Esophagus muscularis mucosa (tissue), 4 donors: ENCODE measurements at places on chromosomes 16 and 17.

DNA sequence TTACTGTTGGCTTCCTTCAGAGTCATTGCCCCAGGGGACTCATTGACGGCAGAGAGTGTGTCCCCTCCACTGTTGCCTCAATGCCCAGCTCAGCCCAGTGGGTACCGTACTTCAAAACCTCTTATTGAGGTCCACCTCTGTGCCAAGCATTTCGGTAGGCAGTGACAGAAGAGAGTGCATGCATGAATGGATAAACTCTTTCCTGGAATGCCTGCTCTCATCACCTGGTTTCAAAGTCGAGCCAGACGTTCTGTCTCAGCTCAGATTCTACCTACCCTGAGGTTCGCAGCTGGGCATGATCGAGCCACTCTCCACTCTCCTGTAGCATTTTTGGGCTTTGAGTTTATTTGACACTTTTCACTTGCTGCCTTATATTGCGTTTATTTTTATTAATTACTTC lies 647.0 kb downstream of the MAF start:
- DNase-seq = no peak

- no peak for DNase-seq
Measured at GRCh38 chr17:48472411-48473281, 42.6 kb upstream of the SKAP1 start.

GRCh38 chr17:5506307-5506706 lies 19.9 kb downstream of the MIS12 start:
- DNase-seq = no peak

- DNase-seq = no peak
Measured at GRCh38 chr17:37720989-37721388, 23.9 kb downstream of the HNF1B start.

DNA sequence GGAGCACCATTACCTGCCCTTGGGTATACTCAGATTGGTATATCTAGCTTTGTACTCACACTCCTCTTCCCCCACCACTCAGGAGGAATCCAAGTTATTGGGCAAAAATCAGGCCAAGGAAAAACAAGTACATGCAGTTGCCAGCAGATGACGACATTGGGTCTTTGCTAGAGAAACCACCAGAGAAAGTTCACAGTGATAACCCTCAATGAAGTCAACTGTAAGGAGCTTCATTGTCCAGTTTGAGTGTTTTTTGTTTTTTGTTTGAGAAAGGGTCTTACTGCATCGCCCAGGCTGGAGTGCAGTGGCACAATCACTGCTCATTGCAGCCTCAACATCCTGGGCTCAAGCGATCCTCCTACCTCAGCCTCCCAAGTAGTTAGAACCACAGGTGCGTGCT lies 34.6 kb upstream of the TOX3 start:
- DNase-seq = no peak

DNA sequence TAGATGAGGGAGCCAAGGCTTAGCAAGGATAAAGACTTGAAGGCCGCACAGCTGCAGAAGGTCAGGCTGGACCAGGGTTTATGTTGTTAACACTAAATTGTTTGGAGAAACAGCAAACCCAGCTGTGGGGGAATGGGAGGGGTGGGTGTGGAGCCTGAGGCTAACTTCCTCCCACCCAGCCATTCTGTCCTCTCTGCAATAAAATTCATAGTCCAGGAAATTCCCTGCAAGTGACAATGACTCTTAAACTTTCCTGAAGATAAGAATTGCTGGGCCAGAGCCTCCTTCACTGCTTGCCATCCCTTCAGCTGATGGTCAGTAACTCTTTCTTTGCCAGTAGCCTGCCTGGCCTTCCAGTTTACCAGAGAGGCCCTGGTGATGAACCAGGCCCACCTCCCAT lies 19.4 kb upstream of the ATP5MC1 start:
- DNase-seq = no peak

DNA sequence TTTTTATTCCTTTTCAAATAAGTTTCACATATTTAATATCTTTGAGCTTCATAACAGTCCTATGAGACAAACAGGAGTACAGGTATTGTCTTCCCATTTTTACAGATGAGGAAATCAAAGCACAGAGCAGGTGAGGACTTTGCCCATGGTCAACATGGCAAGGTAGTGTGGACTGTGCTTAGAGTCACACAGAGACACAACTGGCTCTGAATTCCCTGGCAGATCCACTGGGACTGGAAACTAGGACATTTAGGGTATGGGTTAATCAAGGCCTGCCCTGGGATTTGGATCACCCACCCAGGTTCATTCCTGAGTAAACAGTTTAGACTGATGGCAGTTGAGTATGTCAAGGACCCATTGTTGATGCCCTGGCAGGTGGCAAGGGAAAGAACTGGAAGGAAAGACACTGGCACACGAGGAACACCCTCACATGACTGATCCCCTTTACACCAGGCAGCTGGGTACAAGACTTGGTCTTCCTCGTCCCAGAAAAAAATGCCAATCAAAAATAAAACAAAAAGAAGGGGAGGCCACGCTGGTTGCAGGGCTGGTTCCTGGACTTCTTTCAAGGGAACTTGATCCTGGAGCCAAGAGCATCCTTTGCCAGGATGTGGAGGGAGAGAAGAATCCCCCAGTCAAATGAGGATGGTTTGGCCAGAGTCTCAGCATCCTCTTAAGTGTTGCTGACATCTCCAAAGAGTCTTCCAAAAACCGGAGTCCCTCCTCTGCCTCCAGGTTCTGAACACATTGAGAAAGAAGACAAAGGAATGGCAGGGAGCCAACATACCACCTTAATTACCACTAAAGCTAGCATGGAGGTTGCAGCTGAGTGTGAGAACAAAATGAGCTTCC lies 34.9 kb downstream of the CHD9 start:
- no peak for DNase-seq

GRCh38 chr16:5463820-5464219 lies 366.2 kb upstream of the EEF2KMT start:
- DNase-seq = no peak

GRCh38 chr16:54724346-54724925 lies 206.2 kb upstream of the IRX5 start:
- DNase-seq = peak; percentile 24

- no peak for DNase-seq
Measured at GRCh38 chr16:2447920-2448583, 11.9 kb upstream of the TEDC2 start.

GRCh38 chr17:82960419-82961271 lies 118.8 kb upstream of the METRNL start:
- no peak for DNase-seq

GRCh38 chr16:86768999-86769398 lies 190.7 kb downstream of the FOXL1 start:
- no peak for DNase-seq

- no peak for DNase-seq
Measured at GRCh38 chr16:66044556-66044955, 321.9 kb upstream of the CDH5 start.

DNA sequence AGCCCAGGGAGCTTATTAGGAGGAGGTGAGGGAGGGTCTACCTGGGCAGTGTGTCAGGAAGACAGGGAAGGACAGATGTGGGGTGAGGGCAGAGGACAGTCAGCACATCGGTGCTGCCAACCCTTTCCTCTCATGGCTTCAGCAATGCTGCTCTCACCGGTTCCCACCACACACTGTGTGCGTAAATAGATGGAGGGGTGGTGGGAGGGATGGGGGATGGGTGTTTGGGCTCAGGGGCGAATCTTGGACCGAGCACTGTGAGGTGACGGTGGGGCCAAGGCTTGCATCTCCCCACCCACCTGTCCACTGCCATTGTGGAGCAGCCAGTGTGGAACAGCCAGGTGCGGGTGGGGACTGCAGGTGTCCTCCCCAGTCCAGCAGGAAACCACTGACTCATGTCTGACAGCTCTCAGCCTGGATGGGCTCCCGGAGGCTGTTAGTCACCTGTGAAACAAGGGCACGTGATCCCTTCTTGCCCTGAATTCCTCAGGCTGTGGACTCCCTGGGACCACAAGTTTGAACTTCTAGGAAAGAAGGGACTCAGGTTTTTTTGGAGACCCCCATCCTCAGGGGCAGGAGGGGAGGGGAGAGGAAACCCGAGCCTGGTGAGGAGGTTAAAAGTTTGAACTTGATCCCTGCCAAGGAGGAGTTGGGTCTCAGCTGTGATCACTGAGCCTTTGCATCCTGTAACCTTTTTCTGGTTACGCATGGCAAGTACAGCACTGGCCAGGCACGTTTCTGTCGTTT lies 42.7 kb upstream of the SMPD3 start:
- DNase-seq = no peak

GRCh38 chr17:61255647-61256046 lies 144.0 kb upstream of the TBX2 start:
- DNase-seq = no peak

DNA sequence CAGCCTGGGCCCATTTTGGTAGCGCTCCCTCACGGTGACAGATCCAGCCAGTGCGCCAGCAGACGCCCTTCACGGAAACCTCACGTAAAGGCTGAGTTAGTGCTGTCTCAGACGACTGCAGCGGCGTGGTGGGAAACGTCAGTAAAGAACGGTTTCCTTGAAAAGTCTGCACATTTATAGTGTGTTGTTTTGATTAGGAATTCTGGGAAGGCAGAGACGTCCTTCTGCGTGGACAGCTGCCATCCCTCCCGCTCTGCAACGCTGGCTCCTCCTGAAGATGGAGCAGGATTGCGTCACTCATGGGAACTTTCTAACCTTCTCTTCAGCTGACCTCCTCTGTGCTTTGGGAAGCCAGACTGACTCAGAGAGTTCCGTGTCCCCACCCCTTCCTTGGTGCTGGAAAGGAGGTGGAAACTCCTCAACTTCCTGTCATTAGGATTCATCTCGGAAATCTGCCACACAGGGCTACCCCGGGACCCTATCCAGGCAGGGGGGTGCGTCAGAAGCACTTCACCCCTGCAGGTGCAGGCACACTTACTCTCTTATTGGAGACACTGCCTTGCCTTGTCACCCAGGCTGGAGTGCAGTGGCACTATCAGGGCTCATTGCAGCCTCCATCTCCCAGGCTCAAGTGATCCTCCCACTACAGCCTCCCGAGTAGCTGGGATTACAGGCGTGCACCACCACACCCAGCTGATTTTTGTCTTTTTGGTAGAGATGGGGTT lies 24.3 kb upstream of the CRISPLD2 start:
- DNase-seq = peak; percentile 97

DNA sequence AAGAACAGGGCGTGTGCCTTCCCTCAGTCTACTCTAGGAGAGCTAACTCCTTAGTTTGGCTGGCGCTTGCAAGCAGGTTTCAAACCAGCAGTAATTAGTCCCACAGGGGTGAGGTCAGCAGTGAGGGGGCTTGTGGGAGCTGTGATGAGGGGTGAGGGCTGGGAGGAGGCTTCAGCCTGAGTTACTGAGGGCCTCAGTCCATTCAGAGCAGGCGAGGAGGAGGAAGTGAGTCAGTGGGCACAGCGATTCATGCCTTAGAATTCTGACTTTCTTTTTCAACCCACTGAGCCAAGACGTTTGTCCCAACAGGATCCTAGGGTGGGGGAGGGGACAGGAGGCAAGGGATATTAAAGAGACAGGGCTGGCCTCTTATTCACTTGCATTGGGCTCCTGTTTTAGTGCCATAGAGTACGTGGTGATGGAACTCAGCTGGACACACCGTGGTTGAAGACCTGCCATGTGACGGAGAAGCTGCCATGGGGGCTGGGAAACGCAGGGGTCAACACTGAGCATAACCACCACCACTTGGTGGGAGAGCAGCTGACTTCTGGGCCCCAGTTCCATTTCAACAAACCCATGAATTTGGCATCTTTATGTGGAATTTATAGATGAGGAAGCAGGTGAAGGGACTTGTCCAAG lies 8.3 kb upstream of the ITGA3 start:
- DNase-seq = no peak

- DNase-seq = no peak
Measured at GRCh38 chr16:27551036-27551435, 1.1 kb downstream of the KATNIP start.

DNA sequence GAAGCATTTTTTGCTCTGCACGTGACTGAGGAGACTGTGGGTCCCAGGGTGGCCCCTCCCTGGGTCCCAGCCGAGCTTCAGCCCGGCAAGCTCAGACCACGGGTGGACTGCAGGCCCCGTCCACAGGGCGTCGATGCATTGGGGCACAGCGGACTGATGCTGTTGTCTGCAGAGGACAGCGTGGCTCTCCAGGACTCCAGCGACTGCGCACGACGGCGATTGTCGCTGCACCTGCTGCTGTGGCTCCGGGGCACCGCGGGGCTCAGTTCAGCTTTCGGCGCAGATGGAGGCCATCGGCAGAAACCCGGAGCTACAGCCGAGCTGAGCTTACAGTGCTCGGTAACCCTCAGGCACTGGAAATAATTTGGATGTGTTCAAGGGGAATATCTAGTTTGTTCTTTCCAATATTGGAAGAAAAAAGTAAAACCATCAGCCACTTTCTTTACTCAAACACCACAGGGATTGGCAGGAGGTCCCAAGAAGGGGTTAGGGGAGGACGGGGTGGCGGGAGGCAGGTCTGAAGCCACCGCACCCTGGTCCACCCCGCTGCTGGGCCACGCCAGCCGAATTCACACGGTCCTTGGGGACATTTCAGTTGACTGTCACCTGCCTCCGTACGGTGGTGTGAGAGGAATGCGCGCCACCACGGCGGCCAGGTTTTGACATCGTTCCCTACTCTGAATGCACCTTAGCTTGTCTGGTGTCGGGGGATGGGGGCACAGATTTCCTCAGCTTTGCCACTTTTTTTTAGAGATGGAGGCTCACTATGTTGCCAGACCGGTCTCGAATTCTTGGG lies 88.7 kb upstream of the RPH3AL start:
- no peak for DNase-seq

GRCh38 chr16:56961851-56962281 lies at the start of gene CETP:
Gene CETP (plus strand): TSS chr16:56961950. CDS start chr16:56961980, 30 bp downstream.
- no peak for DNase-seq

DNA sequence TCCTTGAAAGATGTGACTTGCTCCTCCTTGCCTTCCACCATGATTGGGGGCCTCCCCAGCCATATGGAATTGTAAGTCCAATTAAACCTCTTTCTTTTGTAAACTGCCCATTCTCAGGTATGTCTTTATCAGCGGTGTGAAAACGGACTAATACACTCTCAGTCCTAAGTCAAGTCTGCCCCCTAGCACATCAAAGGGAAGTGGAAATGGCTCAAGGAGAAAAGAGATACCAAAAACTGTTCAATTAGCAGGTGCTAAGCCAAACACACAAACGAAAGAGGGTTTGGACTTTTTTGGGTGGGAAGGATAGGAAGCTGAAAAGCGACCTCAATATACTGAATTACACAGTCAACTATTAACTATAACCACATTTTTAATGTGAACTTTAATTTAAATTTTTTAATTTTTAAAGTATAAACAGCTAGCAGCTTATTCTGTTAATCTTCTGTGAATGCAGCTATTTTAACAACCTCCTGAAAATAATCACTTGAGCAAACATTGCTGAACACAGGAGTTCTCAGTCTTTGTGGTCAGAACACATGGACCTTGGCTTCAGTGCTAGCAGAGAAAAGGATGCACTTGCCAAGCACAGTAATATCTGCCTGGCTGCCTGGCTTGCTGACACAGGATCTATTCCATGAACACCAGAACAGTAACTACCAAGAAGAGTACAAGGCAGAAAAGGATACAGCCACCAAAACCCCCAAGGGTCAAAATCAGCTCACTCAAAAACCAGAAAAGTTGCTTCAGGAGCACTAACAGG lies 10.9 kb downstream of the ZNF18 start:
- DNase-seq = no peak

DNA sequence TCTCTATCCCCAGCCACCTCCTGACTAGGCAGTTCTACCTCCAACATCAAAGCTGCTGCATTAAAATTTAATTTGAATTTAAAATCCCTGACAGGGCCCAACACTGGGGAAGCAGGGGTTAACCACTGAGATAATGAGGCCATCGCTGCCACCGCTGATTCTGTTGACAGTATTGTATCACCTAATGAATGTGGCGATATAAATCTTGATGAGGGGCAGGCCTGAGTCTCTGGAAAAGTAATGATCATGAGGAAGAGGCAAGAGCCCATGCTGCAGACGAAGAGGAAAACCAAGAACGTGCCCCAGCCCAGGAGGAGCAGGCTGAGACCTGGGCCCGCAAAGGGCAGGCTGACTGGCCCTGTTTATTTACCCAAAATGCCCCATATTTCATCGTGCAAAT lies 251.4 kb upstream of the ZFHX3 start:
- DNase-seq = no peak
